ENCODE measurements at places on chromosomes 2 and 18. TPM values are rescaled to one million over a fixed set of nuclear protein-coding genes. Genes with fewer than 3 reads are reported as not detected.

DNA sequence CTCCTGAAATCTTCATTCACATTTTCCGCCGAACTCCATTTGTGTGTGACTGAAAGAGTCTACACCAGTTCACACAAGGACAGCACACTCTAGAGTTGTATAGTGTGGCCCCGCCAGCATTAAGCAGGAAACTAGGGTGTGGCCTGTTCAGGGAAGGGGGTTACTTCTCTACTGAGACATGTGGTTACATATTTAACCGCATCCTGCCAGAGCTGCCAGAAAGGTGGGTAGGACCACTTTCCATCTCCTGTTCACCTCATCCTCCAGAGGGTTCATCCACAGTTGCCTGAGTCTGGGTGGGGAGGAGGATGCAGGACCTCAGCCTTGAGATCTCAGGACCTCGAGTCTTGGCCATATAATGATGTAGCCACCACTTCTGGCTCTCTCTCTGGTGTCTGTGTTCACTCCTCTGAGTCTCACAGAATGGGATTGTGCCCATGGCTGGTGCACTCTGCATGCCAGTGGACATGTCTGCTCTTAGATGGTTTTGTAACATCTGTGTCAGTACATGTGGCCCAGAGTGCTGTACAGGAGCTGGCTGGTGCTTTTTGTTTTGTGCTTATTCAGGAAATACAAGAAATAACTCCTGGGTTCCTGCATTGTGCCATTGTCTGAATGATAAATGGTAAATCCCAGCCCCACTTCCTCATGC lies 7.7 kb upstream of the SP140L start:
- DNase-seq: no peak

The OTOS gene
- not detected for total RNA-seq

DNA sequence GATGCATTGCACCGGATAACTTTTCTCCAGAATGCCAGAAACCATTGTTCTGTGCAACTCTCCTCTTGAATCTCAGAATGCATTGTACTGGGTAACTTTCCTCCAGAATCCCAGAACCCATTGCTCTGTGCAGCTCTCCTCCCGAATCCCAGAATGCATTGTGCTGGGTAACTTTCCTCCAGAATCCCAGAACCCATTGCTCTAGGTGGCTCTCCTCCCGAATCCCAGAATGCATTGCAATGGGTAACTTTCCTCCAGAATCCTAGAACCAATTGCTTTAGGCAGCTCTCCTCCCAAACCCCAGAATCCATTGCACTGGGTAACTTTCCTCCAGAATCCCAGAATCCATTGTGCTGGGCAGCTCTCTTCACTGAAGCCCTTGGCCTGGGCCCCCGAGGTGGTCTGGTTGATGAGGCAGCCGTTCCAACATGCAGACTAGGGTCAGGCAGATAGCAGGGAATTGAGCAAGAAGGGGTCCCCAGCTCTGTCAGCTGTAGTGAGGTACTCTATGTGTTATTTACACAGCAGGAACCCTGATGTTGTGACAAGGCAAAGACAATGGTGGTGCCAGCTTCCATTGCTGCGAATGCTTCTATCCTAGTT lies 9.4 kb downstream of the FOSL2 start:
- no peak for DNase-seq

DNA sequence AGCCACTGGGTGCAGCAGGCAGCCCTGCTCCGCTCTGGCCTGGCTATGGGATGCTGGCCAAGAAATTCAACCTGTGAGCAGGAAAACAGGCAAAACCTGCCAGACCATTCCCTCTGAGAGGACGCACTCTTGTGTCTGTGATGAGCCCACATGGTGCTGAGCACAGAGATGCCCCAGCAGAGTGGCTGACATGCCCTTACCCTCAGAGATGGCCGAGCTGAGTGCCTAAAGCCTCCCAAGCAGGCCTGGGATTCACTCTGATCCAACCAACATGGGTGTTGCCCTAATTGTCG lies 34.3 kb upstream of the TAF1B start:
- DNase-seq: no peak

The GAREM2 gene
- 6.5 TPM for total RNA-seq

The GTF2A1L gene
- total RNA-seq: not detected

DNA sequence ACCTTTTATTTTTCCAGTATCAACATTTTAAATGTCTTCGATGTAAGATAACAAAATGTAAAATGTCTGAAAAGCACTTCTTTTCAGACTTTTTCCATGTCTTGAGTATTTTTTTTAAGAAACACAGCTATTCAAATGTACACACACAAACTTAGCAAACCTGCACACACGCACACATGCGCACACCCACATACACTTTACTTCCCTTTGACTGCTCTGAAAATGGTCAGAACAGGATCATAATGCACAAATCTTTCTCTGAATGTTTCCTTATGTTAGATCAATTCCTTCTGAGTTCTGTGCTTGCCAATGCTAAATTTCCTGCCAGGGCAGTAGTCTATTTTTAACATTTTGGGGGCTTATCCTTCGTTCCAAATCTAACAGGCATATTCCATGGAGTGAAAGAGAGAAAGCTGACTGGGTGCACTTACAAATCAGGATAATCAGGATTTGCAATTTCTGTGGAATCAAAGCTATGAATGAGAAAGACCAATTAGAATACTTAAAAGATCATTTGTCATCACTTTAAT lies 136.3 kb downstream of the ZEB2 start:
- no peak for DNase-seq

DNA sequence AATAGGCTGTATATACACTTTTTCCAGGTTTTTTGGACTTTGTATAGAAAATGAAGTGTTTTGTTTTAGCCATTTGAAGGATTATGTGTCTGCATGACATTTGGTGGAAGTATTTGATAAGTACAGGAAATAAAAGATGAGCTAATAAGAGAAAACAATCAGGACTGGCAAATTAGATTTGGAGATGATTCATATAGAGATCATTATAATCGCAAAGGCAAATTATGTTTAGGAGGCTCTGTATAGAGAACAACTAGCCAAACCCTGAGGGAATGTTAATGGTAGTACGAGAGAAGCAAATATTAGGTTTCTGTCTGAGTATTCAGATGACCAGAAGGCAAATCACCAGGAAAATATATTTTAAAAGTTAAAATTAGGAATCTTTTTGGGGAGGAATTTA lies 41.7 kb downstream of the PLCL1 start:
- DNase-seq: no peak

DNA sequence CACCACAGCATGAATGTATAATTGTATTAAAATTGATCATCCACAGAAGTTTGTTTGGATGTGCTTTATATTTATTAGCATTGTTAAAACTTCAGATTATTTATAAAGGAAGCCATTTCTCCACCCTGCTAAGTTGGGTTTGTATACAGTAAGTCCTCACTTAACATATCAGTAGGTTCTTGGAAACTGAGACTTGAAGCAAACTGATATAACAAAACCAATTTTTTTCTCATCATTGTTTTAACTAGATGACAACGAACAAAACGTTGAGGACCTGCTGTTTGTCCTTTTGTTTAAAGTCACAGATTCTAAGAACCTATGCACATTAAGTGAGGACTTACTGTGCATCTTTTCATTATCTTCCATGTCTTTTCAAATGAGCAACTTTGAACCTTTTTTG lies 17.1 kb downstream of the C2orf69 start:
- no peak for DNase-seq

The CERS6 gene
- total RNA-seq: 29.8 TPM
